Type B pancreatic cell (in vitro differentiated cells): ENCODE measurements at places on chromosomes 2 and 18. TPM values are rescaled to one million over a fixed set of nuclear protein-coding genes. Genes with fewer than 3 reads are reported as not detected.

DNA sequence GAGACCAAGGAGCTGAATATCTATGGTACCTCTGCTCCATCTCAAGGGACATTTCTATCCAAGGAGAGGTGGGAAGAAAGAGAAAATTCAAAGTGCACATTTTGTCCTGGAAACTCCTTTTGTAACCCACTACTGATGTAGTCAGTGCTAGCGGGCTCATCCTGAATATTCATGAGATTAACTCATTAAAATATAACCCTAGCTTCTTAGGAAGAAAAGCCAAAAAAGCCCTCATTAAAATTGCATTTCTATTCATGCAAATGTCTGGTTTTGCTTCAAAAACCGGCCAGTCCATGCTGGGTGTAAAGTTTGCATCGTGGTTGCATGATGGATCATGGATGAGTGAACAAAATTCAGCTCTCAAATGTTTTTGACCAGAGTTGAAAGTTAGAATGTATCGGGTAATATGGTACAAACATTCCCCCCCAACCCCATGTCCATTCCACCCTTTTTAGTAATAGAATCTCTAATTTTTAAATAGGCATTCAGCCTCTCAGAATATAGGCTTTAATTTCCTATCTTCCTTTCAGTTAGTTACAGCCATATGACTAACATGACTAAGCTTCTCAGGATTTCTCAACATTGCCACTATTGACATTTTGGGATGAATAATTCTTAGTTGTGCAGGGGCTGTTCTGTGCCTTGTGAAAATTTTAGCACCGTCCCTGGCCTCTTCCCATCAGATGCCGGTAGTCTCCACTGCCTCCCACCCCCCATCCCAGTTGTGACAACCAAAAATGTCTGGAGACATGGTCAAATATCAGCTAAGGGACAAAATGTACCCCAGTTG, 104.2 kb upstream of the RND3 start:
- H3K36me3 ChIP-seq: no peaks in the 10 kb centered on the region
- no peak overlapping the region for H3K27ac ChIP-seq
- H3K4me3 ChIP-seq: no peak overlapping the region
- H3K4me1 ChIP-seq: peaks cover 41% of the 10 kb centered on the region
- no peaks in the 10 kb centered on the region for H3K27me3 ChIP-seq

DNA sequence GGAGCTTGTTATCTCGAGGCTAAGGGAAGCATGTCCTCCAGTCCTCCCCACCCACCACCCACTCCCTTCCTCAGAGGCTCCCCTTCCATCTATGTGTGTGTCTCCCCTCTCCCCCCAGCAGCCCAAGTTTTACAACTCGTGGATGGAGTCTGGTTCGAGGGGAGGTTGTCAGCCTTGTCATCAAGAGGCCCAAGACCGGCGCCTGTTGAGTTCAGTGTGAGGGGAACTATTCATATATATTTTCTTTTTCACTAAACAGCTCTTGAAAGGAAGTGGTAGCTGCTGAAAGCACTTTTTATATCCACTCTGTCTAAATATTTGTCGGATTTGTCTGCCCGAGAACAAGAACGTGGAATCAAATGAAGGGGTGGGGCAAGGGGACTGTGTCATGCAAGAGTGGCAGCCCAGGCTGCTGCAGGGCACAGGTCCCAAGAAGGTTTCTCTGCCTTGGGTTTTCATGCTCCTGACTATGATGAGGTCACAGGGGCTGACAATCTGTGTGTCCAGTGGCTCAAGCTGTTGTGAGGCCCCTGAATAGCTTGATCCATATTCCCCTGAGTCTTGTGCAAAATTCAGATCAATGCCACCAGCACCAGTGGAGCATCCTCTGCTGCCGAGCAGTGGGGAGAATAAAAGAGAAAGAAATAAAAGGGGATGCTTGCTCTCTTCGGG, 35.0 kb downstream of the NRP2 start:
- no peak for DNase-seq
- no peak overlapping the region for H3K27ac ChIP-seq
- H3K27me3 ChIP-seq: peaks cover 4% of the 10 kb centered on the region

DNA sequence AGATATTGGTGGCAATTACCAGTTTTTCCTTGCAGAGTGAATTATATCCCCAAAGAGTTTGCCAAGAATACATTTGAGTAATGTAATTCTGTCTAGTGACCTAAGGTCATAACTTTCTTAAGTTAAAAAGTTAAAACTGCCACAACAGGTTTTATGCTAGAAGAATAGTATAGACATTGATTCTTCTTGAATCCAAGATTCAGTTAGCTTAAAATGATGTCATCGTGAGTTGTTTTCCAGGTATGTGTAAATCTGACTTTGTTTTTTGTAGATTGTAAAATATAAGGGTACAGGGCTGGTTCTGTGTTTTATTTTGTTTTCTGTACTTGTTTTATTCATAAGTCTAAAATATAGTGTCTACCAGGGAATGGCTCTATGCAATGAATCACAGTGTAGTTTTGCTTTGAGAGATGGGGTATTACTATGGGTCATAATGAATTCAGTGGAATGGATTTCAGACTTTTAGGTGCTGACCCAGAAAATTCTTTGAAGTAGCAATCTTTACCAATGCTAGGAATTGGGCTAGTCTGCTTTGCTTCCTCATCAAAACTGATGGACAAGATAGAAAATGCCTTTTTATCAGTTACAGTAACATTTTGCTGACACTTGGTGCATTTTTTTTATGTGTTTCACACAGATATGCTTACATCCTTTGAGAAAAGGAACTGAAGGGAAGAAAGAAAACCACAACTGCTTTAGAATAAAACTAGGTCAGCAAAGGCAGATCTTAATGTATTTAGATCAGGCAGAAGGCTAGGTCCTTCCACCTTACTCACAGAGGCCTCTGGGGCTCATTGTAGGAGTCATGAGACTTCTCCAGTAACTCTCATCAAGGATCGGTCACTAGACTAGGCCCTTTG, 20.8 kb upstream of the MGAT5 start:
- H3K27ac ChIP-seq: peak overlapping the region; percentile 5
- H3K4me3 ChIP-seq: no peak overlapping the region
- no peaks in the 10 kb centered on the region for H3K4me1 ChIP-seq
- H3K36me3 ChIP-seq: peaks cover 4% of the 10 kb centered on the region
- DNase-seq: no peak

DNA sequence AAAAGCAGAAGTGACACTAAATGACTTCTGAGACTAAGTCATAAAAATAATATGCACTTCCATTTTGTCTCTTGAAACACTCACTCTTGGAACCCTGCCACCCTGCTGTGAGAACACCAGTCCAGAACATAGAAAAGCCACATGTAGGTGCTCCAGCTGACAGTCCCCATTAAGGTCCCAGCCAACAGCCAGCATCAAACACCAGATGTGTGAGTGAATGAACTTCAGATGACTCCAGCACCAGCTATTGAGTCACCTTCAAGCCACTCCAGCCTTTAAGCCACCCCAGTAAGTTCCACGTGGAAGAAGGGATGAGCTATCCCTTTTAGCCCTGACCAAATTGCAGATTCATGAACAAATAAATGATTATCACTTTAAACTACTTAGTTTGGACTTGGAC, 31.5 kb upstream of the LGALSL start:
- H3K36me3 ChIP-seq: no peaks in the 10 kb centered on the region
- DNase-seq: no peak
- H3K27me3 ChIP-seq: no peaks in the 10 kb centered on the region
- no peak overlapping the region for H3K4me3 ChIP-seq
- no peak overlapping the region for H3K27ac ChIP-seq

GRCh38 chr18:10061566-10062140, 147.8 kb downstream of the VAPA start:
- H3K36me3 ChIP-seq: no peaks in the 10 kb centered on the region
- H3K27me3 ChIP-seq: no peaks in the 10 kb centered on the region
- H3K4me1 ChIP-seq: peaks cover 57% of the 10 kb centered on the region
- H3K27ac ChIP-seq: peak overlapping the region; percentile 8

- no peak for DNase-seq
- H3K27me3 ChIP-seq: no peaks in the 10 kb centered on the region
- H3K4me1 ChIP-seq: peaks cover 33% of the 10 kb centered on the region
These were observed 70.6 kb upstream of the ITGB6 start for GRCh38 chr2:160270571-160271113.

- DNase-seq: no peak
- H3K4me1 ChIP-seq: peaks cover 17% of the 10 kb centered on the region
- no peak overlapping the region for H3K27ac ChIP-seq
- no peak overlapping the region for H3K4me3 ChIP-seq
These were observed 31.5 kb downstream of the DOCK10 start for GRCh38 chr2:225010804-225011203.

DNA sequence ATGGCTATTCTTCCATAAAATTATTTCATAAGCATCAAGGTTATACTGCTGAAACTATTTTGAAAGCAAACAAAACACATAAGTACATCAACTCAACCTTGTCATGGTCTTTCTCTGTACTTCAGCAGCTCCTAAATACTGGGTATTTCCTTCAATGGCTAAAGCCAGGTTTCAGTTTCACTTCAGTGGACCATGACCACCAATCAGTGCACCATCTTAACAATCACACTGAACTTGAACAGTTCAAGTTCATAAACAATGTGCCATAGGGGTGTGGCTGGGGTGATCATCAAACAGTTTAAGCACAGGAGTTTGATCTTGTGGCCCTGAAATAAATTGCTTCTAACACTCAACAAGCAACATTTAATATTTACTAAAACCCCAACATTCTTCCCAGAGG, 124.1 kb upstream of the FIGN start:
- no peak overlapping the region for H3K27ac ChIP-seq
- H3K4me1 ChIP-seq: no peaks in the 10 kb centered on the region
- H3K36me3 ChIP-seq: no peaks in the 10 kb centered on the region
- no peak for DNase-seq
- no peak overlapping the region for H3K4me3 ChIP-seq
- H3K27me3 ChIP-seq: no peaks in the 10 kb centered on the region

- H3K27me3 ChIP-seq: no peaks in the 10 kb centered on the region
- no peak overlapping the region for H3K27ac ChIP-seq
- H3K4me3 ChIP-seq: no peak overlapping the region
- no peak for DNase-seq
- H3K4me1 ChIP-seq: no peaks in the 10 kb centered on the region
These were observed 1155.8 kb upstream of the CHAC2 start for GRCh38 chr2:52611759-52612158.

DNA sequence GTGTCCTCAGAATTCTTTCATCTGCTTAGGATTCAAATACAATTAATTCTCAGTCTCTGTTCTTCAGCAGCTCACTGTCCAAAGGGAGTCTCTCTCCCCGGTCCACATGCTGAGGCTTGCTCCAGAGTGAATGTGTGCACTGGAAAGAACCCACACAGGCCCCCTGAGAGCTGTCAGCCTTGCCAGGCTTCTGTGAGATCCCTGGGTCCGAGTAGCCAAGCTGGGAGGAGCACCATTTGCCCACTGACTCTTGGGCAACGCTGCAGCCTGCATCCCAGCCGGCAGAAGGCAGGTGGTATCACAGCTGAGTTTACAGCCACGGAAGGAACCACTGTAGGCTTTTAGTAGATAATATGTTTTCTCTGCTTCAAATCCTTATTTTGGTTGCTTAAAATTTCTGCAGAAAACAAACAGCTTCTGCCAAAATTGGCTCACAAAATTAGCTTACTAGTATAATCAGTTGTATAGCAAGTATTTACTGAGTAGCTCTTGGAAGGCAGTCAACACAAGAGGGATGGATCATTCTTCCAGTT, 21.4 kb upstream of the LTBP1 start:
- H3K27ac ChIP-seq: no peak overlapping the region
- no peaks in the 10 kb centered on the region for H3K27me3 ChIP-seq

DNA sequence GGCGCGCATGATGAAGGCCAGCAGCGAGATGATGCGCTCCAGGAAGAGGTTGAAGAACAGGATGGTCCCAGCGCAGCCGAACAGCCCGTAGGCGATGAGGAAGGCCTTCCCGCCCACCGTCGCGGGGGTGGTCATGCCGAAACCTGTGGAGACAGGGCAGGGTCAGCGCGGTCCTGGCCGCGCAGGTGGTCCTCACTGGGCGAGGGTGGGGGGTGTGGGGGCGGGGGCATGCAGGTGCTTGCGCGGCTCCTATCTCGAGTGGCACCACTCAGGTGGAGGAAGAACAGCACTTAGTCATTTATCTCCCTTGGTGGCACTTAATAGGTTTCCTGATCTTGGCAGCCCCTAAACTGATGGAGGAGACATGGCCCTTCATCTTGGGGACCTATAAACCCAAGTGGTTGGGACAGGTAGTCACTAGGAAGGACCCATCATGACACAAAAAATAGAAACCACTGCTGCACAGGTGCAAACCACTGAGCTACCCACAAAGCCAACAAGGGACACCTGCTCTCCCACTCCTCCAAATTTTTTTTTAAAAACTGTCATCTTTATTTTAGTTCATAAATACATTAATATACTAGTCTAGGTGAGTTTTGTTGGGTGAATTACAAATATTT, 118.8 kb downstream of the MSH2 start:
- no peaks in the 10 kb centered on the region for H3K27me3 ChIP-seq
- DNase-seq: no peak
- no peak overlapping the region for H3K27ac ChIP-seq
- H3K4me3 ChIP-seq: no peak overlapping the region

DNA sequence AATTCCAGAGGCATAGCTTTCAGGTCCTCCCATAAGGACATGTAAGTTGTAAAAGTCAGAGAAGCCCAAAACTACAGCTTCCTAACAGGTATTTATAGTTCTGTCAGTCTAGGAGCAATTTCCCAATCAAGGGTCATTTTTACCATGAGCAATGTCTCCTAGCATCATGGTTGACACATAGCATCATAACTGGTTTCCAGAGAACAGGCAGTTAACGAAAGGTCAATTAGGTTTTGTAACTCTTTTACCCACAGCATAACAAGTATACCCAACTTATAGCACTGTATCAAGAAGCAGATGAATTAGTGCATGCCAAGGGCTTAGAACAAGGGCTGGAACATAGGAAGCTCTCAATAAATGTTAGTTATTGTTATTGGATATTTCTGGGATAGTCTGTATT, 110.1 kb downstream of the MREG start:
- no peak overlapping the region for H3K27ac ChIP-seq
- DNase-seq: no peak
- H3K4me3 ChIP-seq: no peak overlapping the region
- H3K27me3 ChIP-seq: no peaks in the 10 kb centered on the region
- H3K36me3 ChIP-seq: no peaks in the 10 kb centered on the region

DNA sequence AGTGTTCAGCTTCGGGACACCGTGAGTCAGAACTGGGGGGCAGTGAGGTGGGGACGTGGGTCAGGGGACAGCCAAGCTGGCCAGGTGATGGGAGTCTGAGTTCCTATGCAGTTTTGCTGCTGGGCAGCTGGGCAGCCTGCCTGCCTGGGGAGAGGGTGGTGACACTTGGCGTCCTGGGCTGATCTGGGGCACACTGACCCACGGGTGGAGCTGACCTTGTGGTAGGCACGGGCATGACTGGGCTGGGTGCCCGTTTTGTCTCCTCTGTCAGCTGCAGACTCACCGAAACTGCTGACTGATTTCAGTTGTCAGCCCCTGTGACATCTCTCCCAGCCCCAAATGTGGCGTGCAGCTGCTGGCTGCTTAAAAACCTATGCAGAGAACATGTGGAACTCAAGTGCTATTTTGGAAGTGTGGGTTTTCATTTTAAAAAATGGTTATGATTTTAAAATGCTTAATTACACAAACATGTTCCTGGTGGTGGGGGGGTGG, 32.6 kb upstream of the E2F6 start:
- H3K4me1 ChIP-seq: peaks cover 46% of the 10 kb centered on the region
- H3K27me3 ChIP-seq: no peaks in the 10 kb centered on the region
- peak; percentile 62 for DNase-seq
- H3K4me3 ChIP-seq: peak overlapping the region; percentile 39
- no peak overlapping the region for H3K27ac ChIP-seq

The GAREM2 gene
- 3.1 and 16.9 TPM in 2 replicates for total RNA-seq

The CYTIP gene
- 0.40 and 0.51 TPM in 2 replicates for total RNA-seq

The CHRND gene
- 0.60 TPM in 1 of 2 replicates, not detected in the other for total RNA-seq
